ENCODE measurements at places on chromosomes 4 and X. TPM values are rescaled to one million over a fixed set of nuclear protein-coding genes. Genes with fewer than 3 reads are reported as not detected.

DNA sequence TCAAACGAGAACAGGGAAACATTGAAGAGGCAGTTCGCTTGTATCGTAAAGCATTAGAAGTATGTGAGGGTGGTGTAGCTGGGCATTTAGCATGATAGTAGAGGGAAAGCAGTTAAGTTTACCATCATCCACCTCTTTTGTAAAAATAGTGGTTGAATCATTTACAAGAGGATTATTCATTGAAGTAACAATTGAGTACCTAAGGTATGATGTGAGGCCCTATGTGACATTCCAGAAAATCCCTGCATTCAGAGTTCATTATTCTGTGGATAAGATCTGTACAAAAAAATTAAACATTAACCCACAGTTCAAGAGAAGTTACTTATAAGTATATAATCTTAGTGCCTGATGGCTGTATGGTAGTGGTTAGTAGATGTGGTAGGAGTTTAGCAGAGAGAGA, 22.2 kb upstream of the GCNA start:
- no peaks in the 10 kb centered on the region for H3K27me3 ChIP-seq
- H3K4me1 ChIP-seq: no peaks in the 10 kb centered on the region
- peaks cover 63% of the 10 kb centered on the region for H3K36me3 ChIP-seq

DNA sequence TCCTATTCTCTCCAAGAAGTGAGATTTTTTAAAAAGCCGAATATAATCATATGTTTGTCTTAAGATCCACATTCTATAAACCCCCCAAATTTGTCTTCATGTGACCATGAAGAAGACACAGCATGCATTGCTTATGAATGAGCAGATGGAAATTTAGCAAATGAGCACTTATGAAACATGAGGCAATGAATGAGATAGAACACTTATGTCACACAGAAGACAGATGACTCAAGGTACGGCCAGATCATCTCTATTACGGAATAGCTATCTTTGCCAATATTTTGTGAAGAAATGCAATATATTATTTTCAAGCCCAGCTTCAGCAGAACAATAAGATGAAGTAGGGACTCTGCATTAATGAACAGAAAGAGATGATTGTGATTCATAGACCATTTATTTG, 21.4 kb downstream of the PHEX start:
- no peak for DNase-seq
- H3K4me1 ChIP-seq: peaks cover 28% of the 10 kb centered on the region
- no peaks in the 10 kb centered on the region for H3K36me3 ChIP-seq
- H3K27me3 ChIP-seq: no peaks in the 10 kb centered on the region
- H3K4me3 ChIP-seq: no peak overlapping the region

GLOD5 gene
- not detected for polyA plus RNA-seq

DNA sequence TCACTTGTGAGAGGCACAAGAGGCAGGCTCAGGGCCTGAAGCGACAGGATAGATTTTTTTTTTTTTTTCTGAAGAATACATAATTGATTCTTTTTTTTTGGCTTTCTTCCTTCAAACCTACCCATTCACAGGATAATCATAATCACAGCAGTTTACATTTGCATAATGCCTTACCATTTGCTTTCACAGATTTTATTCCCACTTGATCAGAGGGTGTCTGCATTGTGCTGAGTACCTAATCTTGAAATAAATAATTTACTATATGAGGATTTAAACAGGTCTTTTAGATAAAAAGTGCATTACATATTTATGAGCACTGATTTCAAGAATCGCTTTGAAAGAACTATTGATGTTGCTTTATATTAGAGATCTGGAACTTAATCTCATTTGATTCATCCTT, 219.3 kb downstream of the SPRY1 start:
- no peak for DNase-seq
- H3K4me1 ChIP-seq: peaks cover 17% of the 10 kb centered on the region
- H3K27me3 ChIP-seq: no peaks in the 10 kb centered on the region
- H3K4me3 ChIP-seq: no peak overlapping the region

DNA sequence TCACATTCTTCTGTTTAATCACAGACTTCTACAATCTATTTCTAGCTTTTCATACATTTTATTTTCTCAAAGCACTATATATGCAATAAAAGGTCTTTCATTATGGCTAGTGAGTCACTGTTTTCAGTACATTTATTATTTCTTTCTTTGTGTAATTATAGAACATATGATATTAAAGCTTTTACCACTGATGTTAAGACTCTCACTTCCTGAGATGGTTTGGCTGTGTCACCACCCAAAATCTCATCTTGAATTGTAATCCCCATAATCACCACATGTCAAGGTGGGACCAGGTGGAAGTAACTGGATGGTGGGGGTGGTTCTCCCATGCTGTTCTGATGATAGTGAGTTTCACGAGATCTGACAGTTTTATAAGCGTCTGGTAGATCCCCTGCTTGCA, 41.9 kb downstream of the UBA6 start:
- peaks cover 35% of the 10 kb centered on the region for H3K36me3 ChIP-seq
- no peaks in the 10 kb centered on the region for H3K4me1 ChIP-seq
- no peak for DNase-seq
- no peaks in the 10 kb centered on the region for H3K27me3 ChIP-seq

DNA sequence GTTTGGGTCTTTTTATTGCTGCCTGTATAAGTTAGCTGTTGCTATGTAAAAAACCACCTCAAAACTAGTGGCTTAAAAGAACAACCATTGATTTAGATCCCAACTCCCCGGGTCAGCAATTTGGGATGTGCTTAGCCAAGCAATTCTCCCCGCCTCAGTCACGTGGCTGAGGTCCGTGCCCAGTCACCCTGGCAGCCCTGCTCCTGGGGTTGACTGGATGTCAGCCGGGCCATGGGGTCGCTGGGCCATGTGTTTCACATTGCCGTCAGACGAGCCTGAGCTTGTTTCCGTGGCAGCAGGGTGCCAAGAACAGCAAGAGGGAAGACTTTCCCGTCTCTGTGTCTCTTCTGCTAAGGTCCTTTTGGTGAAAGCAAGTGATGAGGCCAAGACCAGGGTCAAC, 345.7 kb upstream of the FAT1 start:
- DNase-seq: no peak
- no peak overlapping the region for H3K4me3 ChIP-seq
- H3K4me1 ChIP-seq: no peaks in the 10 kb centered on the region
- H3K27me3 ChIP-seq: no peaks in the 10 kb centered on the region

- H3K27ac ChIP-seq: no peak overlapping the region
- H3K27me3 ChIP-seq: no peaks in the 10 kb centered on the region
- H3K36me3 ChIP-seq: no peaks in the 10 kb centered on the region
- no peak for DNase-seq
Observed at GRCh38 chrX:29555465-29556091, 659.8 kb upstream of the MAGEB2 start.

DNA sequence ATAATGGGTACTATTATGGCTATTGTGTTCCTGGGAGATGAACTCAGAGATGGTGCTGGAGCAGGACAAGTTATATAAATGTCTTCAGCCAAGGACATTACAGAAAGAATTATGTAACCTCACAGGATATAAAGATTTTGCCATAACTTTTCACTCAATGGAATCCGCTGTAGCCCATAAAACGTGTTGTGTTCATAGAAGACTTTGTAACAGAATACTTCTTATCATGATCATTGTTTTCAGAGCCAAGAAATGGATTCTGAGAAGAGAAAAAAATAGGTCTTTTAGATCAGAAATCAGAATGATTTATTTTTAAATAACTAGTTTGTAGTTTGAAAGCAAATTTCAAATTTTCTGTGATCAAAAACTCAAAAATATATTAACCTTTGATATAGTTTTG, 441.0 kb upstream of the TENM3 start:
- DNase-seq: no peak
- no peaks in the 10 kb centered on the region for H3K36me3 ChIP-seq
- H3K27me3 ChIP-seq: no peaks in the 10 kb centered on the region
- H3K4me1 ChIP-seq: no peaks in the 10 kb centered on the region
- no peak overlapping the region for H3K27ac ChIP-seq

F11 gene
- 0.06 TPM for polyA plus RNA-seq
